ENCODE measurements at places on chromosomes 1 and 21. TPM values are rescaled to one million over a fixed set of nuclear protein-coding genes. Genes with fewer than 3 reads are reported as not detected.
A peak's percentile ranks its signal among the peaks of the same experiment; 100 is the strongest.

Gene HAO2
- total RNA-seq: not detected

GRCh38 chr1:225855503-225856300 lies 26.5 kb downstream of the TMEM63A start:
- no peak for DNase-seq

DNA sequence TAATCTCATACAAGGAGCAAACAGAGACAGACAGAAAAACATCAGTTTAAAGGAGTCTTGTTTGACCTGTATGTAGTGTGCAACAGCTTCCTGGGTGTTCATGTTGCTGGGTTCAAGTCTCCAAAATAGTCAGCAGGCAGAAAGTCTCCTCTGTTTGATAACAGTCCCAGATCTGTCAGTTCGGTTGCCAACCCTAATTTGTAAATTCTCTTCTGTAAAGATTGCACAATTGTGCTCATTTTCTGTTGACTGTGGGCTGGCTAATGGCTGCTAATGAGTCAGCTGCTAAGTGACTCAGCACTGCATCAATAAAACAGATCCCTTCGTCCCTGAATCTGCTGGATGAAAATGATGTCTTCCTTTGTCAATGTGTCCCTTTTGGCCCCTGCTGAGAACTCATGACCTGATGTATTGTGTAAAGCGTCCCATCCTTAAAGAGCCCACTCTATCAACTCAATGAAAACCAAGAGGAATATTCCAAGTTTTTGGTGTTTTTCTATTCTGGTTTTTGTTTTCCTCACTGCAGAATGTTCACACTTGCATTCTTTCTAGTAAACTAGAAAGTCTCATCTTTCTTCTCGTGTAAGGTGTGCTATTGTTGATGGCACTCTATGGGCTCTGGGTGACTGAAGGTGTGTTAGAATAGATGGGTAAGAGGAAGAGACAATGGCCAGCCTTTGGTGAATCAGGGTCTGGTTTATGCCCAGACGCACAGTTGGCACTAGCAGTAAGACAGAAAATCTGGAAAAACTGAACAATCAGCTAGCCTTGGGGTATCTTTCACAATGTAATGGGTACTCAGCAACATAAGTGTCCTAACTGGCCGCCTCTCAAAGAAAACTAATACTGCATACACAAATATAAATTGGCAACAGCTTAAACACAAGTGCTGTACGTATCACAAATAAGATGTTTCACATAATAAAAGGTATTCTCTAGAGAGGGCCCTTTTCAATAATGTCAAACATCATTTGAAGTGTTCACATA lies 75.1 kb upstream of the SIPA1L2 start:
- DNase-seq: peak; percentile 91

Gene HUNK
- total RNA-seq: 1.1 TPM

- DNase-seq: peak; percentile 54
Observed at GRCh38 chr21:36149788-36150711, 6.6 kb upstream of the DOP1B start.

GRCh38 chr1:204711103-204711946 lies 25.8 kb upstream of the LRRN2 start:
- no peak for DNase-seq

GRCh38 chr1:41498804-41499203 lies 14.3 kb upstream of the EDN2 start:
- DNase-seq: peak; percentile 38

Data from IMR-90 (cell line).